ENCODE measurements at places on chromosomes 4 and X.

DNA sequence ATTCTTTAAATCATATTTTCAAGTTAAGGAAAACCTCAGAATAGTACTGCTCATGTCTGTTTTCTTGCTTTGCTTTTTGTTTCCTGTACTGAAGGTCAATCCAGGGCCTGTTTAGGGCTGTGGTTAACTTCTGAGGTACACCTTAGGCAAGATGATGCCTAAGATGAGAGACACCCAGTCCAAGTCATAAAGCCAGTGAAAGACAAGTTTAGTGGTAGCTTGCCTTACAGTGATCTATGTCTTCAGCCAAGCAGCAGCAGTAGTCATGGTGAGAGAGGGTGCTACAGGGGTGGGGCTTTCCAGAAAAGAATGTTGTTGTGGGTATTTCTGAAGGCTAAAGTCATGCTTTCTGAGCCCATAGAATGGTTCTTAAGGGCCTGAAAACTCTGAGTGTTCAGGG is 173.7 kb downstream of the VSIG4 start:
- DNase-seq = no peak

DNA sequence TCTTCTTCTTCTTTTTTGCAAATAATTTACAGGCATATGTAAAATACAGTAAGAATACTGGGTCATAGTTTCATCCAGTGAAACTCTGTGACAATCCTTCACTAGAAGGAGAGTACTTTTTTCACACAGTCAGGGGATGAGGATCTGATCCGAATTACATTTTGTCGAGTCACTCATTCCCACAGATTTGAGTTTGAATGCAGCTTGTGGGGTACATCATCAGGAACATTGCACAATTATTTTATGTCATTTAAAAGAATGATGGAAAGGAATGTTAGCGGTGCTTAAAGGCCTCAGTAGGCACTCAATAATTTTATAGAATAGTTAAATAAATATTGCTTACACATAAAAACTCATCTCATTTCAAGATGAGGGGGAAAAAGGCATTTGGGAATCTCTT is 88.6 kb downstream of the CHRNA9 start:
- DNase-seq = no peak

GRCh38 chr4:93184053-93184452 is 644.5 kb upstream of the ATOH1 start:
- DNase-seq = no peak

GRCh38 chr4:150235808-150236271 is 157.6 kb downstream of the DCLK2 start:
- no peak for DNase-seq

DNA sequence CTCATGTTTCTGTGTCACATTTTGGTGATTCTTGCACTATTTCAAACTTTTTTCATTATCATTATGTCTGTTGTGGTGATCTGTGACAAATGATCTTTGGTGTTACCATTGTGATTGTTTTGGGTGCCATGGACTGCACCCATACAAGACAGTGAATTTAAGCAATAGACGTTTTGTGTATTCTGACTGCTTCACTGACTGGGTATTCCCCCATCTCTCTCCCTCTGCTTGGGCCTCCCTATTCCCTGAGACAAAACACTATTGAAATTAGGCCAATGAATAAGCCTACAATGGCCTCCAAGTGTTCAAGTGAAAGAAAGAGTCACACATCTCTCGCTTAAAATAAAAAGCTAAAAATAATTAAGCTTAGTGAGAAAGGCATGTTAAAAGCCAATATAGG is 60.2 kb downstream of the BANK1 start:
- no peak for DNase-seq

- no peak for DNase-seq
These were observed 57.5 kb upstream of the TNIP3 start for GRCh38 chr4:121221608-121222007.

DNA sequence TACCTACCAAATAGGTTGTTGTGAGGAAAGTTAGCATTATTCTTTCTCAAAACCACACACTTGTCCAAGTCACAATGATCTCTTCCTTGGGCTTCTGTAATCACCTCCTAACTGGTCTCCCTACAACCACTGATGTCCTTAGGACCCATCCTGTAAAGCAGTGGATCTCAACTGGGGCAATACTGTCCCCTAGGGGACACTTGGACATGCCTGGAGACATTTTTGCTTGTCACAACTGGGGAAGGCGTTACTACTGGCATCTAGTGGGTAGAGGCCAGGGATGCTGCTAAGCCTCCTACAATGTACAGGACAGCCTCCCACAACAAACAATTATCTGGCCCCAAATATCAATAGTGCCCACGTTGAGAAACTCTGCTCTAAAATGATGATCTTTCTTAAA is 118.7 kb upstream of the AP1S2 start:
- no peak for DNase-seq

- DNase-seq = no peak
These were observed 5.0 kb upstream of the SDAD1 start for GRCh38 chr4:75995727-75996126.

GRCh38 chr4:98711526-98711925 is 53.1 kb upstream of the TSPAN5 start:
- no peak for DNase-seq

DNA sequence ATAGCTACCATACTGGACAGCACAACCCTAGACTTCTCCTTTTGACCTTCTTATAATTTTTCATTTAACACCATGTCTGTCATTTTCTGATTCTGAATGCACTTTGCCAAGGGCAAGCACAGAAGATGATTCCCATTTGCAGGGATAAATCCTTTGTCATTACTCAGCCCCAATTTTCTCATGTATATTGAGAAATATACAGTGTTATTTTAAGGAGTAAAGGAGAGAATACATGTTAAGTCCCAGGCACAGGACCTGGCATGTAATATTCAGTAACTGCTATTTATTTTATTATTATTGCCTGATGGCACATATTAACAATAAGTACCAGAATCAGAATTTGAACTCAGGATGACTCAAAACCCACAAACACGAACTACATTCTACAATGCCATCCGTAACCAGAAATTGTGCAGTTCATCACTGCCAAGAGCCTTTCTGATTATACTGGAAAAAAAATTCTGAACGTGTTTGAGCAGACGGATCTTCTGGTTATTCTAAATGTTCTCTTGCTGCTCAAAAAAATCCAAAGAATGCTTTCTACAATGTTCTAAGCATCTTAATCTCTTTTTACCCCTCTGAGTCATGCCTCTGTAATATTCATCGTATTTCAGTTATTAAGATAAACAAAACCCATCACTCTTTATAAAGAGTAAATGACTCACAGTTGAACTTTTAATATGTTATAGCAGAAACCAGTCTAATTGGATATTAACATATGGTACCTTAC is 170.0 kb downstream of the MID1 start:
- DNase-seq = no peak

DNA sequence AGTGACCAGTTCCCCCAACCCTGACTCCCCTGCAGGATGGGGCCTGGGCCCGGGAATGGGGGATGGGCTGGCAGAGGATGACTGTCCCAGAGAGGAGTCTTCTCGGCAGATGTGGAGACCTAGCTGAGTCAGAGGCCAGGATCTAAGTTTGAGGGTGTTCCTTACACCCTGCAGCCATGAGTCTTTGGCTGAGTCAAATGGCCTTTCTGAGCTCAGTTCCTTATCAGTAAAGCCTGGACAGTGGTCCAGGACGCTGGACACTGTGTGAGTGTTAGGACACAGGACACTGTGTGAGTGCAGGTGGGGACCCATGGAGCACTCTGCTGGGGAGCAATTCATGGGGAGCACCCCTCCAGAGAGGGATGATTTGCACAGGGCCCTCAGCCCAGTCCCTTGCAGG is 5.0 kb downstream of the IL9R start:
- no peak for DNase-seq

DNA sequence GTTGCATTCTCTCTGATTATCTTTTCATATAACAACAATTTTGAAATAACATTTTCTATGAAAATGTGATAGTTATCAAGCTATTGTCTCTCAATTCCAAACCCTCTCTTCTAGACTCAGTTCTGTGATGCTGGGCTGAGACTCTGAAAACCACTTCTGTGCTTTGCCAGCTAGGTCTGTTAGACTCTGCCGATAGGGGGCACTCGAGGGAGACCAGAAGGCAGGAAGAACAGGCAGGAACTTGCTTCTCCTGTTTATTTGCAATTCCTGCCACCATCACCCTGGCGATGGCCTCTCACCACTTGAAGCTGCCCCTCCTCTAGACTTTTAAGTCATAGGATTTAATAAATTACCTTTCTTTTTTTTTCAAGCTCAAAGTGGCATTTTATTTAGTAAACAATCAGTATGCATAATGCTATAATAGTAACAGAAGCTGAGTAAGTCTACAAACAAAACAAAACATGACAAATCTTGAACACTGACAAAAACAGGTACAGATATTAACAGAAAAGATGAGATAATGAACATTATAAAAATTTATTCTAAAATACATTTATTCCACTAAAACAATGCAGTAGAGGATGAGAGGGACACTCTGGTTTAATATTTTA is 49.7 kb downstream of the RASL11B start:
- peak; percentile 59 for DNase-seq

GRCh38 chrX:1600406-1601050 is 9.1 kb downstream of the AKAP17A start:
- no peak for DNase-seq

DNA sequence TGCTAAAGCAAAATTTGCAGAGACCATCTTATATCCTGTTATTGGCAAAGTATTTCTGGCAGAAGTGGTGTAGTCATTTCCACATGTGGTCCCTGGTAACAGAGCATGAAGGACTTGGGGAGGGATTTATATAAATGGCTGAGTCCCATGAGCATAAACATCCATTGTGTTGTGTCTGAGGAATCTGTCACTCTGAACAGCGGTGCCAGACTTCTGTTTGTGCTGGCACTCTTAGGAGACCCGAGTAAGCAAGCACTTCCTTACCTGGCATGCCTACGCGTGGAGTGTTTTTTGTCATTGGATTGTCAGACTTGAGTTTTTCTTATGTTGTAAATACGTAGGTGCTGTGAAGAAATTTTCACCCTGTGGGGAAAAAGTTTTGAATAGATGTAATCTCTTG is 285.9 kb downstream of the ARHGAP10 start:
- no peak for DNase-seq

DNA sequence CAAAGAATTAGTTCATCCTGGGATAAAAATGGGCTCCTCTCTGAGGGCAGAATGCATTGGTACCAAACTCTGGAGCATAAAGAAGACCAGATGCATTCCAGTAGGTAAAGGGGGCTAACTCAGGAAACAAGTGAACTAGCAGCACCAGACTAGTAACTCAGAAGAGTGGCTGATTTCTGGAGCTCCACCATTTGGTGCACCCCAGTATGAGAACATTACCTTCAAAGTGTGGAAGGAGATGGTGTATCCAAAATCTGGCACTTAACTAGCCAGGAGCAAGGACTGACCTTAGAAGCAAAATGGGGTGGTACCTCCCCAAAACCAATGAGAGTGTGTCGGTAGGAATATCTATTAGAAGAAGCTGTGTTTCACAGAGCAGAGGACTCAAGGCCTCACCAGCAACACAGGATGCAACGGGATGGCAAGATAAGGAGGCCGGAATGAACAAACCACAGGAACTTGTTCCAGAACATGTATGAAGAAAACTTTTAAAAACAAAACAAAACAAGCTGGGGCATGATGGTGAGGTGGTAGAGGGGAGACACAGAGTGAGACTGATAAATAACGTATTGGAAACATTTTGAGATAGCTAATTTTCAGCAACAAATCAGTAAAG is 142.3 kb downstream of the INPP4B start:
- no peak for DNase-seq

DNA sequence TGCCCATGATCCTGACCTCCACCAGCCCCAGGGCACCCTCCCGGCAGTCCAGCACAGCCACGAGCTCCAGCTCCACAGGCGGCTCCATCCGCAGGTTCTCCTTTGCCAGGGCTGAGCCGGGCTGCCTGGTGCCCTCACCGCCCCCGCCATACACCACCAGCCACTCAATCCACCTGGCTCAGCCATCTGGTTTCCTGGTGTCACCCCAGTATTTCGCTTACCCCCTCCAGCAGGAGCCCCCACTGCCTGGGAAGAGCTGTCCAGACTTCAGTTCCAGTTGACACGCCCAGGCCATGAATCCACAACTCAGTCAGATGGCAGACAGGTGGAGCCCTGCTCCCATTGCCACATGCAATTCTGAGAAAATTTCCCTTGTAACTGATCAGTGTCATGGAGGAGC is 3.9 kb downstream of the SHISA3 start:
- DNase-seq = no peak

DNA sequence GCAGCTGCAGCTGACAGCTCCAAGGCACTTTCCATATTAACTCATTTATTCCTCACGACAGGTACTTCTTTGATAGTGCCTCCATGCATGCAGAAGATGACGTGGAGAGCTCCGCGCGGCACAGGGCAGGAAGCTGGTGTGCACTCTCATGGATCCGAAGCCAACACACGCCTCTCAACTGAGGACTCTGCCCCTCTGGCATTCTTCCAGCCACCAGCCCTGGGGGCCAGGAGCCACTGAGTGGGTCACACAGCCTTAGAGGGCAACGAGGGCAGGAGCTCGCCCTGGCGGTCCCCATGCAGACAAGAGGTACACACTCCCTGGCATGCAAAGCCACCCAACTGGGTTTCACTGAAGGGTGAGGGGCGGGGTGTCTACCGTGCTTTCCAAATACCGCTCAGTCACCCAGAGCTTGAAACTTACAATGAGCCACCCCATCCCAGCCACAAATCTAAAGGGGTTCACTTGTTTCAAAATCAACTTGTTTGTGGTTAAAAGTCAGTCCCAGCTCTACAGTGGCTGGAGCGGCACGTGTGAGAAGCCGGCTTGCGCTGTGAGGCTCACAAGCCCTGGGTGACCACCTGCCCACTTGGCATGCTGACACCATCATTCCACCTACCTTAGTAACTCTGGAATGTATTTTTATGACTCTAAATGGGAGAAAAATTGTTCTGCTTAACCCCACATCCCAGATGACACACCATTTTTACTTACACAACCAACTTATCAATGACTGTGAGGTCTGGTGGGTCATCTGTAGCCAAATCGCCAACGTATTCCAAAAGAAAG is 16.2 kb downstream of the NOP14 start:
- no peak for DNase-seq

DNA sequence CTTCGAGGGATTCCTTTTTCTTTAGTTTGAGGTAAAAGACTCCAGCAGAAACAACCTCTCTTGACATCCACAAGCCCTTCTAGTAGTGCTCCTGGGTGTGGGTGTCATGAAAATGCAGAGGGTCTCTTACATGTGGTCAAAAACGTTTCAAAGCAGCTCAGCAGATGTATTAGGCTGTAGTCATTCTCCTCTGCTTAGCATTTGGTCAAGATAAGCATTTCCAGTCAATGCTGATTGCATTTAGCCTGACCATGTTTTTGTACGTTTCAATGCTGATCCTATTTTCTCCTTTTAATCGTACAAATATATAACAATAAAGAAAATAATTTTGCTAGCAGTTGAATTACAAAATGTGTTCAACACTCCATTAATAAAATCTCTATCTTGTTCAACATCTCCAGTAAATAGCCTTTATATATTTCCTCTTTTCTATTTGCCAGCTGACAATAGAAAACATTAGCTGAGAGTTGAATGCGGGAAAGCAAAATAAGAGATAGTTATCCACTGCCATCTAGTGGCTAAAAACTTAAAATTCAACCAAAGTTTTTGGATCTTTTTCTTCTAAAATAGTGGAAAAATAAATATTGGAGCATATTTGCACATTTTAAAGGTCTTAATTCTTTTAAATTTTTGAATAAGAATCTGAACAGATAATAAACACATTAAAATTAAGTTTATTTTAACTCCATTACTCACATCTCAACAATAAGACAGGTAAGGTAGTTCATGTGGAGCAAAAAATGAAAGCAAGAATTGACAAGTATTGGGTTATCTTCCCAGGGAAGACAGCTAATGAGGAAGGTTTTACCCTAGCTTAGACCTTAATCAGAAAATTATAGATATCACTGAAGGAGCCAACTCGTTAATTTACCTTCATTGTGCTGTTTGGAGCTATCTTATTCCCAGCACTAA is 15.2 kb upstream of the PACRGL start:
- no peak for DNase-seq

Measured in activated CD4-positive, alpha-beta T cell treated with anti-CD3 and anti-CD28 coated beads, Interleukin-2, amount 50 U/mL, for 1 hour (primary cell).